ENCODE measurements at places on chromosomes 6 and 20.

GRCh38 chr6:112086744-112087135, 542 bp downstream of the TUBE1 start:
- DNase-seq = no peak

DNA sequence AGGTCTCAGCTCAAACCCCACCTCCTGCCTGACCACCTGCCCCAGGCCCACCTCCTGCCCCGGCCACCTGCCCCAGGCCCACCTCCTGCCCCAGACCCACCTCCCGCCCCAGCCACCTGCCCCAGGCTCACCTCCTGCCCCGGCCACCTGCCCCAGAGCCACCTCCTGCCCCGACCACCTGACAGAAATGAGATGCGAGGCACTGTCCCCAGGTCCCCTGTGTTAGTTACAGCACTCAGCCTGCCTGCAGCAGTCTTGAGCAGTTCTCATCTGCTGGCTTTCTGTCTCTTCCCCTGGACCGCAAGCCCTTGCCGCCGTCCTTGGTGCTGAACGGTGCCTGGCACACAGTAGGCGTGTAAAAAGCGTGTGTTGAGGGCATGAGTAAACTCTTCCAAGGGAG, 79.5 kb downstream of the CDH4 start:
- DNase-seq = no peak

- DNase-seq = no peak
Observed at GRCh38 chr6:19880066-19880465, 42.9 kb downstream of the ID4 start.

DNA sequence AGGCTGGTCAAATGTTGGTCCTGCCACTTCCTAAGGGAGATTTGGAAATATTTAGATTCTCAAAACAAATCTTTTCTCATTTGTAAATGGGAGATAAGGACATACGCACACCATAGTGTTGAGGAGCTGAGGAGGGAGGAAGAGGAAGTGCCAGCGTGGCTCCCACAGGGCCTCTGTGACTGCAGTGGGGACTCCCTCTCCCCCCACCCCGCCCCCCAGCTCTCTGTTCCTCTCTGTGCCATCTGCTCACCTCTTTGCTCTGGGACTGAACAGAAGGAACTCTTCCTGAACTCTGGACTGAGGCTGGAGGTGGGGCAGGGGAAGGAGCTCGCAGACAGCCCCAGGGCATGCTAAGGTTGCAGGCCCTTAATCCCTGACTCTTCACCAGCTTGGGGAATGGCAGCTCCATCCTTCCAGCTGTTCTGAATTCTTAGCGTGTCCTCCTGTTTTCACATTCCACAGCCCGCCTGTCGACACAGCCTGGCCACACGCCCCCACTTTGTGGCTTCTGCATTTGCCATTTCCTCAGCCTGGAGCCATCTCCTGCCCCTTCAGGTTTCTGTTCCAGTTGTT, 11.4 kb downstream of the DDX27 start:
- no peak for DNase-seq

DNA sequence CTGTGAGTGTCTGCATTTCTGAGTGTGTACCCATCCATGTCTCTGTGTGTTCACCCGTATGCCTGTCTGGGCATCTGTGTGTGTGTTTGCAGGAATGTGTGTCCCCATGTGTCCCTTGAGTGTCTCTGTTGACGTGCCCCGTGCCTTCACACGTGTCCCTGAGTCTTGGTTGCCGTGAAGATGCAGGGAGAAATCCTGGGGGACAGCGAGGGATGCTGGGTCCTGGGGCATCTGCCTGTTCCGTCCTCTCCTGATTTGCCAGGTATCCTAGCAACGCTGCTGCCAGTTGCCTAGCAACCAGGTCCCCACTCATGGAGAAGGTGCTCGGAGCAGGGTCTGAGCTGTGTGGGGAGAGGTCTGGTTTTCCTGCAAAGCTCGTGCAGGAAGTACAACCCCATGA, 6.0 kb upstream of the LKAAEAR1 start:
- no peak for DNase-seq

- DNase-seq = no peak
Observed at GRCh38 chr6:169204167-169204566, 49.5 kb downstream of the THBS2 start.

GRCh38 chr20:21505810-21506530, 7.9 kb downstream of the NKX2-2 start:
- peak; percentile 58 for DNase-seq

GRCh38 chr20:60372822-60373221, 414.6 kb downstream of the CDH26 start:
- no peak for DNase-seq

DNA sequence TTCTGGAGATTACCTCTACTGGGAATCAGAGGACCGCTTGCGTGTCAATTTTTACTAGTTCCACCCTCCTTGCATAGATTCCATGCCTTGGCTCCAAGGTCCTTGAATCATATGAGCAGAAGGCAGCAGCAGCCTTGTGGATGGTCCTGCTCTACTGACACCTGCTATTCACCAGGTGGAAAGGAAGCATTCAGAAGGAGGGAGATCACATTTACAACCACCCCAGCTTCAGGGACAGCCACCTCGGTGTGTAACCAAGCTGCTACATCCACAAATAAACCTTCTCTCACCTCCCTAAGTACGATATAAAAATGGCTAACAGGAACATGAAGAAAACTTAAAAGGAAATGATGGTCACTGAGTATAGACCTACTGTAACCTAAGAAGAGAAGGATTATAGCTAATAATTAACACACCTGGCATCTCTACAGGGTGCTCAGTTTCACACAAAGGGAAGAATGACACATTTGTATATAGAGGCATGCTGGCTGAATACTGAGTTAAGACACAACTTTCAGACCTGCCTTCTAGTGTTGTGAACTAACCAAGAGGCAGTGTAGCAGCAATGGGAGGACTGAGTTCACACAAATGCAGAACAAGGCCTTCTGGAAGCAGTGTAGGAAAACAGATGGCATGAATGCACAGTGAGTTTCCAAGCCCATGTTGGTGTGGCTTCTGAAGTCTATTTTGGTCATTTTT, 46.3 kb upstream of the SRPK1 start:
- DNase-seq = no peak

GRCh38 chr6:166708460-166708859, 81.4 kb upstream of the RPS6KA2 start:
- no peak for DNase-seq

GRCh38 chr6:77011929-77012545, 451.3 kb downstream of the HTR1B start:
- no peak for DNase-seq

- no peak for DNase-seq
Observed at GRCh38 chr20:55977690-55978459, 27.4 kb downstream of the CBLN4 start.

DNA sequence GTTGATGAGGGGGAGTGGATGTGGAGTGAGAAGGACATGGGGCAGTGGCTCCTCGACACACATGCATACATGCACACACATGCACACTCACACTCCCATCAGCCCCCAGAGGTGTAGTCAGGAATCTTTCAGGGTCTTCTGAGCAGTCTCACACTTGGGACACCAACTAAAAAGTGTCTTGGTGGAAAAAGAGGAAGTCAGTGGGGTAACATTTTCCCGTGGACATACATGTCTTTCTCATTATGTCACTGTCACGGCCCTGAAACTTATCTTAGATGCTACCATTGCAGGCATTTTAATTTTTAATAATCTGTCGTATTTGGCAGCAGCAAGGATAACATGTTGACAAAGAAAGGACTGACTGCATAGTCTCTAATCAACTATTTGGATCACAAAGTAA, 261.1 kb downstream of the ADGRG6 start:
- DNase-seq = no peak

DNA sequence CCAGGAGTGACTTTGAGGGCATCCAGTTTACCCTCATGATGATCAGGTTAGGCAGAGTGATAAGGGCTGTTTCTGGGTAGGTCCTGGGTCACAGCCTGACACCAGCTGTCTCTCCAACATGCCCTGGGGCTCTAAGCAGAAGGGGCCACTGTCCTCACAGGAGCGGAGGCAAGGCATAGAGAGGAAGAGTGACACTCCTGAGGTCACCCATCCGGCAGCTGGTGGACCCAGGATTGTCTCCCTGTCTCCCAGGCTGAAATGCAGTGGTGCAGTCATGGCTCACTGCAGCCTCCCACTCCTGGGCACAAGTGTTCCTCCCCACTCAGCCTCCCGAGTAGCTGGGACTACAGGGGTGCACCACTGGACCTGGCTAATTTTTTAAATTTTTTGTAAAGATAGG, 12.0 kb downstream of the DLGAP4 start:
- DNase-seq = no peak

GRCh38 chr6:25961619-25962148, 918 bp upstream of the TRIM38 start:
- DNase-seq = no peak

- DNase-seq = no peak
Observed at GRCh38 chr6:79421001-79421411, 116.2 kb downstream of the LCA5 start.

DNA sequence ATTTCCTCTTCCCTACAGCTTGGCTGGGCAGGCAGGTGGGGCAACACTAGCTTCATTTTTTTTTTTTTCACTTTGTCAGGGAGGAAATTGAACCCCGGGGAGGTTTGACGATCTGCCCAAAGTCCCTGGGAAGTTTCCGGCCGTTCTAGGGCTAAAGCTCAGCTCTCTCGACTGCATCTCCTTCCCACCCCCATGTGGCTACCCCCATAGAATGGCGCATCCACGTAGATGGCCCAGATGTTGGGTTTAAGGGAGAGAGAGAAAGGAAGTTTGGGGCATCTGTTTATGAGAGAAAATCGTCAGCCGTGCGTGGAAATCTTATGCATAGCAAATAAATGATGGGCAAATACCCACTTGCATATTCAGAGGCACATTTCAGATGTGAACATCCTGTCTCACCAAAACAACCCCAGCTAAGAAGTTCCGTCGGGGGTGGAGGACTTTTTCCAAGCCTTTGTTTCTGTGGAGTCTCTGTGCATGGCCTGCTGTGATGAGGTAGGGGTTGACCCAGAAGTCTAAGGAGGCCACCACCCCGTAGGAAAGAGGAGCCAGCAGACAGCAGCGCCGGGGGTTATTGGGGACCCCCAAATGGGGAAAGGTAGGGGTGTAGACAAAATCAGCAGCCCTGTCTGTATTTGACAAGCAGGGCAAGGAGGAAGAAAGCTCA, 40.5 kb upstream of the ZNF831 start:
- DNase-seq = peak; percentile 28

DNA sequence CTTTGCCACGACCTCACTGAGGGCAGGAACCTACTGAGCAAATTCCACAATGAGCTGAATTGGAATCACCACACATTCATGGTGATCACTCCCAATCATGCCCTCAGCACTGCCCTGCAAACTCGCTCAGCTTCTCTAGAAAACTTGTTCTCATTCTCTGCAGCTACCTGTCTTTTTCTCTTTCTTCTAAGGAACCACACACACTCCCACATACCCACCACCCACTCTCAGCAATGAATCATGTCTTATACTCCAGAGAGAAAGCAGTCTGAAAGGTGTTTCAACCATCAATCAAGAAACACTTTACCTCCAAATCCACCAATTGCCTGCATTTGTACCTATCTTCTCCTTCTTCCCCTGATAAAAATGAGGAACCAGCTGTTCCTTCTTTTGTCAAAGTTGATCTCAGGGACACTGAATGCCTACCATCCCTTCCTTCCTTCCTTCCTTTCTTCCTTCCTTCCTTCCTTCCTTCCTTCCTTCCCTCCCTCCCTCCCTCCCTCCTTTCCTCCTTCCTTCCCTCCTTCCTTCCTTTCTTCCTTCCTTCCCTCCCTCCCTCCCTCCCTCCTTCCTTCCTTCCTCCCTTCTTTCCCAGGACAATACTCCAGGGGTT, 84.6 kb upstream of the SGK1 start:
- DNase-seq = no peak

- DNase-seq = no peak
Observed at GRCh38 chr20:60233018-60233630, 274.9 kb downstream of the CDH26 start.

DNA sequence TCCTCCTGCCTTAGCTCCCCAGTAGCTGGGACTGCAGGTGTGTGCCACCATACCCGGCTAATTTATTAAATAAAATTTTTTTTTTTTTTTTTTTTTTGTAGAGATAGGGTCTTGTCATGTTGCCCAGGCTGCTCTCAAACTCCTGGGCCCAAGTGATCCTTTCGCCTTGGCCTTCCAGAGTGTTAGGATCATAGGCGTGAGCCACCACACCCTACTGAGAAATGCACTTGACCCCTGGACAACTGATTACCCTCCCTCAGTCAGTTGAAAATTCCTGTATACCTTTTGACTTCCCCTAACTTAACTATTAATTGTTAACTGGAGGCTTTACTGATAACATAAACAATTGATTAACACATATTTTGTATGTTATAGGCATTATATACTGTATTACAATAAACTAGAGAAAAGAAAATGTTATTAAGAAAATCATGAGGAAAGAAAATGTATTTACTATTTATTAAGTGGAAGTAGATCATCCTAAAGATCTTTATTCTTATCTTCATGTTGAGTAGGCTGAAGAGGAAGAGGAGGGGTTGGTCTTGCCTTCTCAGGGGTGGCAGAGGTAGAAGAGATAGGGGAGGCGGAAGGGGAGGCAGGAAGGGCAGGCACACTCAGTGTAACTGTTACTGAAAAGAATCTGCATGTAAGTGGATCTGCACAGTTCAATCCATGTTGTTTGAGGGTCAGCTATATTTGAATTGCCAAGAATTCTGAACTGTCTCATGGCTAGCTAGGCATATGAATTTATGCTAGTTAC, 104.3 kb downstream of the FARS2 start:
- DNase-seq = no peak

GRCh38 chr6:16854986-16855385, 93.7 kb upstream of the ATXN1 start:
- DNase-seq = no peak

GRCh38 chr20:23200914-23201313, 114.8 kb upstream of the CD93 start:
- DNase-seq = no peak

- no peak for DNase-seq
Observed at GRCh38 chr6:40825102-40825501, 213.9 kb downstream of the UNC5CL start.

DNA sequence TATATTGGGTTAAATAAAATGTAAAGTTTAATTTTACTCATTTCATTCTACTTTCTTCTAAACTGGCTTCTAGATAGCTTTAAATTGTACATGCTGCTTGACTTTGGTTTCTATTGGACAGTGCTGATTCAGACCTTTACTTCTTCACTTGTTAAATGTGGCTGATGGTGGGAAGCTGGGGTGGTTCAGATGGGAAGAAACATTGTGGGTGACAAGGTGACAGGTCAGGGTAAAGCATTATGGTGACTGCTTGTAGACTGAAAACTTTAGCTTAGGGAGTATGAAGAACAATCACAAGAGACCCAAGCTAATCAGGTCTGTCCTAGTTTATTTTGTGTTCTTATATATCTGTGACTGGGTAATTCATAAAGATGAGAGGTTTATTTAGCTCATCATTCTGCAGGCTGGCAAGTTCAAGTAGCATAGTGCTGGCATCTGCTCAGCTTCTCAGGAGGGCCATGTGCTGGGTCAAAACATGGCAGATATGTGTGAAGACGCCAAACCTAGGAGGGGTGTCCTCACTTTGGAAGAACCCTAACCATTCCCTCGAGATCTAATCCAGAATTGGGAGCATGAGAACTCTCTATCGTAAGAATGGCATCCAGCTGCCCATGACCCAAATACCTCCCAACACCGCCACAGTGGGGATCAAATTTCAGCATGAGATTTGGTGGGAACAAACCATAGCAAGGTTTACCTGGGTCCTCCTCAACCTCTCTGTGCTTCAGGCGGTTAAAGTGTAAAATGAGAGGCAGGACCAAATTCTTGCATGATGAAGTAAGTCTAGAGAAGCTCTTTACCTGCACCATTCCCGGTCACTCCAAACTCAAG, 102.8 kb downstream of the FYN start:
- DNase-seq = no peak

GRCh38 chr6:167806061-167806700, 20.5 kb upstream of the AFDN start:
- no peak for DNase-seq
